ENCODE measurements at places on chromosomes 3 and 15.
A peak's percentile ranks its signal among the peaks of the same experiment; 100 is the strongest.

DNA sequence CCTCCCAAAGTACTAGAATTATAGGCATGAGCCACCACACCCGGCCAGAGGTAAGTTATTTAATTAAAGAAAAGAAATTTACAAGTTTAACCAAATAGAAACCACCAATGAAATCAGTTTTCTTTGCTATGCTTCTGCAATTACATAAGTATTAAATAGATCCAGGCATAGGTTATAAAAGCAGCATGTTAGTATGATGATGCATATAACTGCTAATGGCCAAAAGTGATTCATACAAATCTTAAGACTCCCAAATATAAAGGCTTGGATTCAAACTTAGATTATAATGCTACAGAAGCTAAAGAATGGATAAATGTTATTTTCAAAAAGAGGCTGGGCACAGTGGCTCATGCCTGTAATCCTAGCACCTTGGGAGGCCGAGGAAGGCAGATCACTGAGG, 32.8 kb upstream of the HDC start:
- DNase-seq: no peak

DNA sequence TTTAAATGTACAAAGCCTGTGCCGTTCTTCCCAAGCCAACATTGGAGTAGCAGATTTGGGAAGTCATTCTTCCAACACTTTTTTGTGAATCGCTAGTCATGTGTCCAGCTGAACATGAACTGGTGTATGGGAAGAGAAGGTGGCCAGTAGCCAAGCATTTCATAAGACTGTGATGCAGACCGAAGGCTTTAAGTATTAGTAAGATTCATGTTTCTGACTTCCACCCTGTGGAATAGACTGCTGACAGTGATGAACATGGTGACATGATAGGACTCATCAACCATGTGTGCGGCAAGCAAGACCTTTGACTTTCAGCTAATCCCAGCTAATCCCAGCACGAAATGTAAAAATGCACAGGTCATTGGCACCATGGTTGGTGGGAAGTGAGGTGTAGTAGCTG, 48.3 kb upstream of the THSD4 start:
- DNase-seq: no peak

- DNase-seq: peak; percentile 47
These were observed 21.5 kb upstream of the MORF4L1 start for GRCh38 chr15:78850941-78851755.

DNA sequence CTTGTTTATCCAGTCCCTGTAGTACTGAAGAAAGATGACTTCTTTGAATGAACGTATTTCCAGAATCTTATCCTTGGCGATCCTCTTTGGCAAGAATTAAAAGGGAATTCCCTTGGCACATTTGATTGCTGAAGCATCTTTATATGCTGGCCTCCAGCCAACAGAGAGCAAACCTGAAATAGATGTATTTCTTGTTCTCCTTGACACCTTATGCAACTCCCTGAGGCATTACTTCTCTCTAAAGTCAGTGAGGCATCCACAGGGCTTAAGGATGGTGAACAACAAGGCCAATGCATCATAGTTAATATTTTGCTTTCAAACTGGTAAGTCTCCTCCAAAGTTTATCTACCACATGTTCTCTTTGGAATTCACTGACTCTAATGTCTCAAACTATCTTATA, 450.9 kb upstream of the THRB start:
- DNase-seq: no peak

DNA sequence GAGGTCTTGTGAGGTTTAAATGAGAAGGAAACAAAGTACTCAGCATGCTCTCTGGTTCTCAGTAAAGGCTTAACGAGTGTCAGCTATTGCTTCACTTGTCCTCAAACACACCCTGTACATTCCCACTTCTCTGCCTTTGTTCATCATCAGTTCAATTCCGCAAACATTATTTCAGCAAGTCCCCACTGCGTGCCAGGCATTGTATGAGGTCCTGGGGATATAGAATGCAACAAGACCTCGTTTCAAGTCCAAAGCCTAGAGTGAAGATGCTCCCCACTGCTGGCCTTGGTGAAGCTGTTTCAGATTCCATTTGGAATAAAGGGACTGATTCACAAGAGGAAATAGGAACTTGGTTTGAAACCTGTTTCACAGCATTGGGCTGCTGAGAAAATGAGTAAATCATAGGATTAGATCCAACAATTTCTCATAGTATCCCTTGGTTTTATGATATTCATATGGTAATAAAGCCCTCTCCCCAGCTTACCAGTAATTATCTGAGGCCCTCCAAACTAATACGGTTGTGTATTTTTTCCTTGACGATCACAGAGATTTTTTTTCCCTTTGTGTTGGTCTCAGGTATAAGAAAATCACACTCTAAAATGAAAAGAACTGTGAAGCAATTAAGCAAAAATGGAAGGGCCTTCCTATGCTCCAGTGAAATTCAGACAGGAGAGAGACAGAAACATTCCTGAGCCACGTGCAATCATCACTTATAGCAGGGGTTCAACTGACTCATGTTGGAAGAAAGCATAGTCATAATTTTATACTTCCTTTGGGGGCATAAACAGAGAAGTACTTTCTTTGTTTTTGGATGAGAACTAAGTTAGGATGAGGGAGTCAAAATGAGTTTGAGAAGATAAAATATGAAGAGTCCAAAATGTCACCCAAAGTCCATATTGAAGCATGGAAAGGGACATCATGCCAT, 258.6 kb downstream of the RORA start:
- no peak for DNase-seq

GRCh38 chr15:100849021-100849854, 30.4 kb upstream of the ALDH1A3 start:
- peak; percentile 83 for DNase-seq

GRCh38 chr3:46866720-46867549, 3.7 kb upstream of the MYL3 start:
- peak; percentile 95 for DNase-seq

- no peak for DNase-seq
These were observed 30.7 kb downstream of the MBNL1 start for GRCh38 chr3:152299249-152299976.

DNA sequence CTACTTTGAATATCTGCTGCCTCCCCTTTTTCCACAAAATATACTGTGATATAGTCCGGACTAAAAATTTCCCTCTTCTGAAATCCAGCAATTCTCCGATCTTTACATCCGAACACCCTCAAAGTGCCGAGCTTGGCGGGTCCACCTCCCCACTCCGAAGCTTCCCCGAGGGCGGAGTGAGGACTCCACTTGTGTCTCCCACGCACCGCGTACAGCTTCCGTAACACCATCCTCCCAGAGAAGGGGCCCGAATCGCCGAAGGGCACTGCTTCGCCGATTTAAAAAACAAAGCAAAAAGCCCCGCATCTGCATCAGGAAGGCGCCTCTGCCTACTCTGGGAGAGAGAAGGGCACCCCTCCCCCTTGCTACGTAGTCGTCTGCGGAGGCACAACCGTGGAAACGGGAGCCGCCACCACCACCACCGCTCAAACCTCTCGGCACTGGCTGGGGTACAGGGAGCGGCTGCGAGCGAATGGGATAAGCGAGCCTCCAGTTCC, 551 bp downstream of the NCBP2 start:
- DNase-seq: peak; percentile 86

- no peak for DNase-seq
These were observed 190.2 kb downstream of the KLF13 start for GRCh38 chr15:31516874-31517273.

GRCh38 chr3:106573605-106574004, 704.8 kb upstream of the CBLB start:
- no peak for DNase-seq

DNA sequence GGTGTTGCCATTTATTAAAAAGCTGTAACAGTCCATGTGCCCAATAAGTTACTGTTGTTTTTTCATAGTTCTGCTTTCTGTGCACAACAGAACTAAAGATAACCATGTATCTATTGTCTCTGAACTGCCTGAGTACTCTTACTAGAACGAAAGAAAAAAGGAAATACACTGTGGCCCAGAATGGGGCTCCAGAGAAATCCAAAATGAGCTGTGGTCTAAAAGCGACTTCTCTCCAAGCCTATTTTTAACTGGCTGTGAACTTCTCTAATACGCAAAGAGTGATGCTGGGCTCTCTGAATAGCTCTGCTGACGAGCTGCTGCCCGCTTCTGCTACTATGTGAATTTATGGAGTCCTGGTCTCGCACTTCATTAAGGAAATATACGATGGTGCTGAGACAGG, 56.2 kb upstream of the LPP start:
- no peak for DNase-seq

DNA sequence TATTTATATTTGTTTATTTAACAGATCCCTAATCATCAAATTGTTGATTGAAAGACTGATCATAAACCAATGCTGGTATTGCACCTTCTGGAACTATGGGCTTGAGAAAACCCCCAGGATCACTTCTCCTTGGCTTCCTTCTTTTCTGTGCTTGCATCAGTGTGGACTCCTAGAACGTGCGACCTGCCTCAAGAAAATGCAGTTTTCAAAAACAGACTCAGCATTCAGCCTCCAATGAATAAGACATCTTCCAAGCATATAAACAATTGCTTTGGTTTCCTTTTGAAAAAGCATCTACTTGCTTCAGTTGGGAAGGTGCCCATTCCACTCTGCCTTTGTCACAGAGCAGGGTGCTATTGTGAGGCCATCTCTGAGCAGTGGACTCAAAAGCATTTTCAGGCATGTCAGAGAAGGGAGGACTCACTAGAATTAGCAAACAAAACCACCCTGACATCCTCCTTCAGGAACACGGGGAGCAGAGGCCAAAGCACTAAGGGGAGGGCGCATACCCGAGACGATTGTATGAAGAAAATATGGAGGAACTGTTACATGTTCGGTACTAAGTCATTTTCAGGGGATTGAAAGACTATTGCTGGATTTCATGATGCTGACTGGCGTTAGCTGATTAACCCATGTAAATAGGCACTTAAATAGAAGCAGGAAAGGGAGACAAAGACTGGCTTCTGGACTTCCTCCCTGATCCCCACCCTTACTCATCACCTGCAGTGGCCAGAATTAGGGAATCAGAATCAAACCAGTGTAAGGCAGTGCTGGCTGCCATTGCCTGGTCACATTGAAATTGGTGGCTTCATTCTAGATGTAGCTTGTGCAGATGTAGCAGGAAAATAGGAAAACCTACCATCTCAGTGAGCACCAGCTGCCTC, 14.7 kb downstream of the THBS1 start:
- DNase-seq: no peak

DNA sequence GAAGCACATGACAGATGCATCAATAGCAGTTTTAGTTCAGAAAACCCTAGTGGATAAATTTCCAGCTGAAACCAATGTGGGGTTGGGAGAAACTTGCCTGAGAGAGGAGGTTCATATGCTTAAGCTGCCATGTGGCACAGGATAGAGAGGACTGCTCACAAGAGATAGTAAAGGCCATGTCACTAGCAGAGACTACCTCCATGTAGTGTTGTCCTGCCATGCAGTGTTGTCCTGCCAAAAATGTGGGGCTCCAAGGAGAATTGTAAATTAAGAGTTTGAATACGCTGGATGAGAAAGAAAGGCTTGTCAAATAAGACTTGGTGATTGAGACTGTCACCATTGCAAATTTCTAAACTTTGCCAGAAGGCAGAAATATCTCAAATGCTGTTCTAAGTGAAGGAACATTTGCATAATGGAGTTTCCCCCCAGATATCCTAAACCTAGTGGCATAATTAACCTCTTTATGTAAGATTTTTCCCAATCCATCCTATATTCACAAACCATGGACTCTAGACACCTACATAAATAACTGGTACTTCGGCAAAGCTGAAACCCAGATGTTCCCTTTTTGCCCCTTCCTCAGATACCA, 938.3 kb upstream of the ALCAM start:
- DNase-seq: no peak

GRCh38 chr15:45169608-45170480, 17.9 kb downstream of the SHF start:
- no peak for DNase-seq

GRCh38 chr3:56124546-56124945, 343.7 kb downstream of the ERC2 start:
- no peak for DNase-seq

DNA sequence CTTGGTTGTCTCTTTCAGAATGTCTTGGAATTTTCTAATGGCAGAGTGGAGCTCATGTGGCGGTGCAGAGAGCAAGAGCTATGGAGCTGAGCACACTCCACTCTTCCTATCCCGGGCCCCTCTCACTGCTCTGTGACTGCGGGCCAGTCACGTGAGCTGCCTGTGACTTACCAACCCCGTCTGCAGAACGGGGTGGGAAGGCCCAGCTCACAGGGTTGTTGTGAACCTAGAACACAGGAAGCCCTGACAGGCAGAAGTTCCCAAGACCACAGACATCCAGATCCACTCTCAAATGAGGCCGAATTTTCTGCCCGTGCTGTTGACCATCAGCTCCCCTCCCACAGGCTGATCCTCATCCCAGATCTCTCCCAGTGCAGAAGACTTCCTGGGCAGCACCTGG, 35.5 kb upstream of the PLXNA1 start:
- peak; percentile 80 for DNase-seq

GRCh38 chr3:44845528-44846520, 15.9 kb upstream of the TMEM42 start:
- DNase-seq: no peak

GRCh38 chr15:25800761-25801515, 62.2 kb downstream of the ATP10A start:
- no peak for DNase-seq

- no peak for DNase-seq
These were observed 143.5 kb downstream of the PDE8A start for GRCh38 chr15:85125056-85125661.

GRCh38 chr3:197847866-197848401, 56.9 kb downstream of the LRCH3 start:
- DNase-seq: no peak

DNA sequence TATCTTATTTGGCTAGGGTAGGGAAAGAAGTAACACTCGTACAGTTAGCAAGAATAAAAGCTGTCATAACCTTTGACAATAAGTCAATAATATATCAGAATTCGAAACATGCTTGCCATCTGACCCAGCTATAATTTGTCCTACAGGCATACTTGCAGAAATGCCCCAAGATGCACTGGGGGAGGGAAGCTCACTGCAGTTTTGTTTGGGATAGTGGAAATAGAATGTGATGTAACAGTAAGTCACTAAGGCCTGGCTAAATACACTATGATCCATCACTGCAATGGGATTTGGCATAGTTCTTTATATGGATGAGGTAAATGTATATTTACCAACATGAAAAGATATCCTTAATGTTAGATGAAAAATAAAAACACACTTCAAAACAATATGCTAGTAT, 25.5 kb upstream of the TMOD3 start:
- DNase-seq: no peak

DNA sequence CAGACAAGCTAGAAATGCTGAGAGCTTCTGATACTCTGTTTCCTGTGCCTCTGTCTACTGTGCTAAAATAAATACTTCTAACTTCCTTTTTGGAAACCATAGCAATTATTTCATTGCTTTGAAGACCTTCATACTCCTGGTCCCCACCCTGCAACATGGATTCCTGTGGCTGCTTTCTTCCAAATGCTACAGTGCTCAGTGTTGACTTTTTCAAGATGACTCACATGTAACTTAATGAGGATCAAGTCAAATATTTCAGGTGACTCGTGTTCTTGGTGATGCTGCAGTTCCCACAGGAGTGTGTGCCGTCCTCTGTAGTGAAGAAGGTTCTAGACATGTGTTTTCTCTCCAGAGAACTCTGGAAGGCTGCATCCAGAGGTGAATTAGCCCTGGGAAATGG, 288.6 kb downstream of the CLSTN2 start:
- DNase-seq: no peak

GRCh38 chr15:99121691-99122410, 17.0 kb downstream of the SYNM start:
- no peak for DNase-seq
